DMS 273 treated with DMSO at 0.1 percent for 48 hours (cell line): ENCODE measurements at places on chromosomes 3 and 15.

DNA sequence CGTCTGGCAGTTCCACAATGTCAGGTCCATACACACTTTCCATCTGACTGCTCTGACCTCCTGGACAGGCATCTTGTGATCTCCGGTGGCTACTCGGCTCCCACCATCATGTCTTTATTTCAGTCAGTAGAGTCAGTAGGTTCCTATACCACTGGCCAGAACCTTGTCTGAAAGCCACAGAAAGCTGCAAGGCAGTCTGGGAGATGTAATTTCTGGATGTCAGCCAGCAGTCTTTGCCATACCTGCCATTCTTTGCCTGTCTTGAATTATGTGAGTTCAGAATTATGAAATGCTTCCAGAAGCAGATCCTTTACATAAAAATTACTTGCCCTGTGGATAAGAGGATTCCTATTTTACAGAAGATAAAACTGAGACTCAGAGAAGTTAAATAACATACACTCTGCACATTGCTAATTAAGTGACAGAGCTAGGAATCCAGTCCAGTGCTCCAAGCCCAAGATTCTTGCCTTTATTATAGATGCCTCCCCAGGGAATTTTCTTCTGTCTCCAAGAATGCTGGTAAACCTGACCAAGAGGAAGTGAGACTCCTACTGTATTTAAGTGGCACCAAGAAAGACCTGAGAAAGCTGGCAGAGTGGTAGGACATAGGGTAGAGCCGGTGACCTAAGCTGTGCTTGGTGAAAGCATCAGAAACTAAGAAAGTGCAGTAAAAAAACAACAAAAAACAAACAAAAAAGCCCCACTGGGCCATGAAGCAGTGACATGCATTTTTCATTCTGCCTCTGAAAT lies 75.6 kb downstream of the IQCH start:
- no peak for DNase-seq

- no peak for DNase-seq
Observed at GRCh38 chr15:38668898-38669391, 104.3 kb upstream of the RASGRP1 start.

DNA sequence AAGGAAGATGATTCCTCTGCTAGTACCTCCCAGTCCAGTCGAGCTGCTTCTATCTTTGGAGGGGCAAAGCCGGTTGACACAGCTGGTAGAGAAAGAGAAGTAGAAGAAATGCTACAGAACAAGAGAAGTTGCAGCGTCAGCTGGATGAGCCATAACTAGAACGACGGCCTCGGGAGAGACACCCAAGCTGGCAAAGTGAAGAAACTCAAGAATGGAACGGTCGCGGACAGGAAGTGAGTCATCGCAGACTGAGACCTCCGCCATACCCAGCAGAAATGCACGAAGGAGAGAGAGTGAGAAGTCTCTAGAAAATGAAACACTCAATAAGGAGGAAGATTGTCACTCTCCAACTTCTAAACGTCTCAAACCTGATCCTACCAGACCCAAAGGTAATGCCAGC lies 19.0 kb upstream of the PARP14 start:
- DNase-seq = no peak

DNA sequence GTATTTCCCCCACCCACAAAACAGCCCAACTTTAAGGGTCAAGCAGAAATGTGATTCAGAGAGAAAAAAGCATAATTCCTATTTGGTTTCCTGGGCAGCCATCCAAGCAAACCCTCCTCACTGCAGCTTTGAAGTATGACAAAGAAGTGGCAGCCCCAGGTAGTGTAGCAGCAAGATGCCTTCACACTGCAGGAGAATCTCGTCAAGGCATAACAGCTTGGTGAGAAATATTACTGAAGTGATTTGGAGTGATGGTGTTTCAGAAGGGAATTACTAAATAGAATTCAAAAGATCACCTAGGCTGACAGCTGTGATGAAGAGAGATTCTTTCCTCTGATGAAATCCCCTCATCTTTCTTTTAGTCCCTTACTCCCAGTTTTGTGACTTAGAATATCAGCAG lies 173.9 kb downstream of the PYDC2 start:
- DNase-seq = no peak

- peak; percentile 80 for DNase-seq
Observed at GRCh38 chr3:179146911-179147513, 1.1 kb upstream of the PIK3CA start.

GRCh38 chr3:80338366-80338765 lies 570.6 kb upstream of the ROBO1 start:
- DNase-seq = no peak

DNA sequence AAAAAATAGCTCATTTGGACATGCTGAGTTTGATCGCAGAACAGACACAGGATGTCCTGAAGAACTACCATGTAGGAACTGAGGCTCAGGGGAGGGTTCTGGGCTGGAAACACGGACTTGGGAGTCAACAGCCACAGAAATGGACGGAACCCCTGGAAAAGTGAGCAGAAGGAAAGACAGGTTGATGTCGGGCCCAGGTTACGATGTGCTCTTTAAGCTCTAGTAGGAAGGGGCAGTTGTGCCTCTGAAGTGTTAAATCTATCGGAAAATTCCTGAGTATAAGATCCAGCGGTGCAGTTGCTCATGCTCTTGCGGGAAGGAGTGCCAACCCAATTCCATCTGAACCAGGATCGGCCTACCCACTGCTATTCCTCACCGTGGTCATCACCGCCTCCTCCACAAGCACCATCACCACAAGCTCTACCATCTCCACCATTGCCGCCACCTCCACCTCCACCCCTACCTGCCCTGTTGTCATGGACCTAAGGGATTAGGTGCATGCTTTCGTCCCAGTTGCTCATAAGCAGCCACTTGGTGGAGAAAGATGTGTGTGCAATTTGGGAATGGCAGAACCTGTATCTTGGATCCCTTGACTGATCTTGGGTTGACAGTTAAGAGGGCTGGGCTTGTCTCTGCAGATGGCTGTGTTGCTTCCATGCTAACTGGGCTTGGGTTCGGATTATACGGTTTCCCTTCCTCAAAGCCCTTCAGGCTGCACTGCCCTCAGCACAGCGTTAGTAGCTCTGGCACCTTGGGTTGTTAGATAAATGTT lies 108.5 kb downstream of the ASB7 start:
- no peak for DNase-seq
